CD4-positive, alpha-beta T cell treated with Interleukin-4 for 1 hour (primary cell): ENCODE measurements at places on chromosomes 7 and 10.

DNA sequence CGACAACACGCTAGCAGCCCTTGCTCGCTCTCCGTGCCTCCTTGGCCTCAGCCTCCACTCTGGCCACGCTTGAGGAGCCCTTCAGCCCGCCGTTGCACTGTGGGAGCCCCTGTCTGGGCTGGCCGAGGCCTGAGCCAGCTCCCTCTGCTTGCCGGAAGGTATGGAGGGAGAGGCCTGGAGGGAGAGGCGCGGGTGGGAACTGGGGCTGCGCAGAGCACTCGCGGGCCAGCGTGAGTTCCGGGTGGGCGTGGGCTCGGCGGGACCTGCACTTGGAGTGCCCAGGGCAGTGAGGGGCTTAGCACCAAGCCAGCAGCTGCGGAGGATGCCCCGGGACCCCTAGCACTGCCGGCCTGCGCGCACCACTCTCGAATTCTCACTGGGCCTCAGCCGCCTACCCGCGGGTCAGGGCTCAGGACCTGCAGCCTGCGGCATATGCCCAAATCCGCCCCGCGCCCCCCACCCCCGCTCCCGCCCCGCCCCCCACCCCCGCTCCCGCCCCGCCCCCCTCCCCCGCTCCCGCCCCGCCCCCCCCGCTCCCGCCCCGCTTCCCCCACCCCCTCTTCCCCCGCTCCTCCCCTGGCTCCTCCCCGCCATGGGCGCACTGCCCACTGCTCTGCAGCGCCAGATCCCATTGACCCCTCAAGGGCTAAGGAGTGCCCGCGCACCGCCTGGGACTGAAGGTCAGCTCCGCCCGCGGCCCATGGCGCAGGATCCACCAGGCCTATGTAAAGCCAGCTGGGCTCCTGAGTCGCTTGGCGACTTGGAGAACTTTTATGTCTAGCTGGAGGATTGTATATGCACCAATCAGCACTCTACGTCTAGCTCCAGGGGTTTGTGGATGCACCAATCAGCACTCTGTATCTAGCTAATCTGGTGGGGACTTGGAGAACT, 15.9 kb upstream of the ACBD5 start:
- DNase-seq = no peak

DNA sequence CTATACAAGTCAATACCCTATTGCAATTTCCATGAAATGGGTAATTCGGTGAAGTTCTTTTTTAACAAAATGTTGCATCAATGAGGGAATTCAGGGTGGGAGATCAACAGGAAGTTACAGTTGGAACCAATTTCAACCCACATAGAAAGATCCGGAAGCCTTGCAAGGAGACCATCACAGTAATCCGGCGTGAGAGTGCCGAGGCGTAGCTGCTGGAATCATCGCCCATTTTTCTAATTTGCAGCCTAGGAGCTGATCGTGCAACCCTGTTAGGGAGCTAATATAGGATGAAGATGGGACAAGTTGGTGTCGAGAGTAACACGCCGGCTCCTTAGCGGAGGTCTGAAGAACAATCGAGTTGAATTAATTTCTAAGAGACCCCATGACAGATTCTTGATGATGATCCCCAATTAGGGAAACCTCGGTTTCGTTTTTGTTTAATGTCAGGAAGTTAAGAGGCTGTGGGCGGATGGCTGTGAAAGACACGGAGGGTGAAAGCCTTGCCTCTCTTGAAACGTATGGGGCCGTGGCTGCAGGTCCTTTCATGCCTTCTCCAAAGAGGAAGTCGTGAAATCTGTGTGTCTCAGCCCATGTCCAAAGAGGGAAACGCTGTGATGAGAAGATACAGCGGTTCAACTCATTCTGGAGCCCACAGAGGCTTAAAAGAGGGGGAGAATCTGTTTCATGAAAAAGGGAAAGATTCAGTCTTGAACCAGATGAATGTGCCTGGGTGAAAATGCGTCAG, 51.2 kb upstream of the CARD11 start:
- DNase-seq = peak; percentile 64

DNA sequence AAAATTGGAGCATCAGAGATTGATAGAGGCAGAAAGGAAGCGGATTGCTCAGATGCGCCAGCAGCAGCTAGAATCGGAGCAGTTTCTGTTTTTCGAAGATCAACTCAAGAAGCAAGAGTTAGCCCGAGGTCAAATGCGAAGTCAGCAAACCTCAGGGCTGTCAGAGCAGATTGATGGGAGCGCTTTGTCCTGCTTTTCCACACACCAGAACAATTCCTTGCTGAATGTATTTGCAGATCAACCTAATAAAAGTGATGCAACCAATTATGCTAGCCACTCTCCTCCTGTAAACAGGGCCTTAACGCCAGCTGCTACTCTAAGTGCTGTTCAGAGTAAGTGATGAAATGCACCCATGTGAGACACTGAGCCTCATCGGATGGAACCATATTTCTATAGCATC, 33.1 kb downstream of the STAMBPL1 start:
- no peak for DNase-seq

GRCh38 chr10:88237896-88238614, 345.1 kb downstream of the RNLS start:
- DNase-seq = no peak

DNA sequence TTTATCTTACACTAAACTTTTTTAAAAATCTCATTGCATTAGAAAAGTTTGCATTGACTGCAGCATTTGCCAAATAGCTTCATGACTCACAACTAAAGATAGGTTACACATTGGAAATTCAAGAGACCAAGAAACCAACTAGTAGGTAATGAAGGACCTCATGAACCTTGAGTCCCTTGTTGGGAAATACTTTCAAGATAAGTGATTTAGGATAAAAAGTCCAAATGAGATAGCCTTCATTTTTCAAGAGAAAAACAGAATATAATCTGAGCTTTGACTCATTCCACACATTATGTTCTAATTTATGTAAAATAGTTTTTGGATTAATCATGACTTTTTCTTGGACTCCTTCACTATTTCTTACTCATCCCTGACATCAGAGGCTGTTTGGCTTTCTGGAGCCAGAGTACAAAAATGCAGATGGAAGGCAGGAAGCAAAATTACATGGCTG, 13.1 kb upstream of the LIPF start:
- DNase-seq = no peak

- DNase-seq = no peak
Observed at GRCh38 chr10:128751284-128751683, 625.1 kb upstream of the MKI67 start.
